Activated T-helper 1 cell treated with anti-CD3 and anti-CD28 coated beads, Interleukin-12 subunit alpha, Interleukin-12 subunit beta, Interleukin-2, Interleukin-4 antibody, amounts not matched to agents 30 ng/mL and 10 ng/mL and 1 ng/mL, durations not matched to agents 14 hours and 24 hours and 36 hours (primary cell): ENCODE measurements at places on chromosomes 1 and 21.

GRCh38 chr21:44930543-44930981, 9.3 kb upstream of the SLX9 start:
- H3K4me3 ChIP-seq = peak overlapping the region; percentile 81
- peaks cover 61% of the 10 kb centered on the region for H3K4me1 ChIP-seq
- H3K36me3 ChIP-seq = peaks cover 5% of the 10 kb centered on the region
- no peak for DNase-seq
- peak overlapping the region; percentile 90 for H3K27ac ChIP-seq

DNA sequence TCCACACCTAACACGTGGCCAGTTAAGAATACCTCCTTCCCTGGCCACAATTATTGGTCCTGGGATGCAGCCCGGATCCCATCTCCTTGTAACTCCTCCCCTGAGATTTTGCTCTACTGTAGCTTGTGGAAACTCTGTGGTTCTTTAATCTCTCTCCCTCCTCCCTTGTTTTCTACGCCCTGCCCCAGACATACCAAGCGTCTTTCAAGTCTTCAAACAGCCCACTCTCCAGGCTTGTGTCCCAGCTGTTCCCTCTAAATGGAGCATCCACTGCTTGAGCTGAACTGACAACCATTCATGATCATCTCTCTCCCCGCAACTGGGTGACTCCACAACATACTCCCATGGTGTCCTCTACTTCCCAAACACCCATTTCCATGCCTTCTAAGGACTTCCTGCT, 111.6 kb downstream of the SIPA1L2 start:
- H3K27me3 ChIP-seq = peaks cover 35% of the 10 kb centered on the region
- no peak overlapping the region for H3K4me3 ChIP-seq
- no peak for DNase-seq
- no peak overlapping the region for H3K27ac ChIP-seq

DNA sequence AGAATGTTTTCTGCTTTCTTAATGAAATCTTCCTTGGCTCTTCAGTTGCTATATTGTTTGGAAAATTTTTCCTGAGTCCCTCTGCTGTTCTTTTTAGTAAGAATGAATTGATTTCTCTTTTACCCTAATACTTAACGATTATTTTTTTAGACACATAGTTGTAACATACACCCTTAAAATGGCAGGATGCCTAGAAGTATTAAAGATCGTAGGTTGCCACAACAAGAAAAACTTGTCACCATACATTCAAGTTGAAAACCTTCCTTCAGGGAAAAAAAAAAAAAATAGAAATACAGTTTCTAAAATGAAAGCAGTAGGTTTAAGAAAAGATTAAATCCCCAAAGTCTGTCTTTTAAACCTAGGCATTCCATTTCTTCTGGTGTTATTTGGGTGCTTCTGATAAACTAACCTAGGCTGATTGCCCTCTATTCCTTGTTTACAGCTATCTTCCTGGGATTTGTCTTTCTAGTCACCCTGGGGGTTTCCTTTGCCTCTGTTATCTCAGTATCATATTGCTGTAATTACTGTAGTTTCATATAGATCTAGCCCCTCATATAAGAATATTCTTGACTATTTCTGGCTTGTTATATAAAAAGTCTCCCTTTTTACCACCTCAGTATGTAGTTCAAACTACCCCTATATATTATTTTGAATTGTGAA, 16.8 kb downstream of the SUCO start:
- H3K36me3 ChIP-seq = peaks cover 3% of the 10 kb centered on the region
- H3K27ac ChIP-seq = no peak overlapping the region
- H3K27me3 ChIP-seq = no peaks in the 10 kb centered on the region
- DNase-seq = no peak
- no peak overlapping the region for H3K4me3 ChIP-seq
- H3K4me1 ChIP-seq = peaks cover 13% of the 10 kb centered on the region

DNA sequence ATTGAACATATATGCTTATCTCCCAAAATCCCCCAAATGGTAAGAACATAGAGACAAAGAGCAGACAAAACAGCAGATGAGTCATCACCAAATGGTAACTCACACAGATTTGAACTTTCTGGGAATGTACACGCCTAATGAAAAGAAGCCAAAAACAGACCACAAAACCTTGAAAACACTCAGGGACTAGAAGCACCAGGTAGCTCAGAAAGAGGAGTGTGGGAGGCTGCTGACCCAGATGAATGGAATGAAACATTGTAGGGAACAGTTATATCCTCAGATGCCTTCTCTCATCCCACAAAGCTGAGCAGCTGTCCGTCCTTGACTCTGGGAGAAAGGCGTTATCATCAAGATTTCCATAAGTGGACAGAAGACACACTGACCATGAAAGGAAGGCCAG, 307.0 kb upstream of the USP25 start:
- DNase-seq = no peak
- H3K4me1 ChIP-seq = peaks cover 16% of the 10 kb centered on the region
- no peak overlapping the region for H3K4me3 ChIP-seq
- H3K27me3 ChIP-seq = no peaks in the 10 kb centered on the region
- H3K27ac ChIP-seq = no peak overlapping the region

DNA sequence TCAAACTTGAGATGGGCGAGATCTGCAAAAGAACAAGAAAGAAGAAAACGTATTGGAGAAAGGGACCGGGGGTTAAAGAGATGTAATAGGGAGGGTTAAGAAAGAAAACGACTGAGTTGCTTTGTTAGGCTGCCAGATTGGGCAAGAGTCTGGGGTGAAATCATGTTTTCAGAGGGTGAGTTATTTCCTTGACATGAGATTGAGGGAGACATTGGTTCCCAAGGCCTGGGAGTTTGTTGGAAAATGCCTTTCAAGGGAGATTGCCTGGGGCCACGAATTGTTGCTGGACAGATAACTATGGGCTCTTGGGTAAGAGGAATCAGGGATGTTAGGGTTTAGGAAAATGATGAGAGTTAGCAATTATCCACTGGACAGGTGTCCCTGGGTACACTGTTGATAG, 776 bp upstream of the CADM3 start:
- H3K4me3 ChIP-seq = no peak overlapping the region
- no peak for DNase-seq
- peaks cover 44% of the 10 kb centered on the region for H3K27me3 ChIP-seq
- H3K27ac ChIP-seq = no peak overlapping the region
- no peaks in the 10 kb centered on the region for H3K36me3 ChIP-seq

DNA sequence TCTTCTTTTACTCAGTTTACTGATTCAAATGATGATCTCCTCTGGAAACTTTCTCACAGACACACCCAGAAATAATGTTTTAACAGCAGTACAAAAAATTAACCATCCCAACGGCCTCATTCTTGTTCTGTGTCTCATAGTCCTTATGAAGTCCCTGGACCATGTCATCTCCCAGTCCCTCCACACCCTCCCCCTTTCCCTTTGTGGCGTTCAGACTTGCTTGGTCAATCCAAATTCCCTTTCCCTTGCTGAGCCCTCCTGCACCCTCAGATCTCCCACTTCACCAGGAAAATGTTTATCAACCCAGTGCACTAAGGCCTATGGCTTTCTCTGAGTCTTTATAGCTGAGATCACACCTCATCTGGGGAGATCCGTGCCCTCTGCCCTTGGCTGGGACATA, 85.9 kb downstream of the CENPF start:
- H3K4me1 ChIP-seq = no peaks in the 10 kb centered on the region
- peaks cover 3% of the 10 kb centered on the region for H3K27me3 ChIP-seq
- H3K36me3 ChIP-seq = no peaks in the 10 kb centered on the region
- no peak overlapping the region for H3K27ac ChIP-seq
- DNase-seq = no peak

- DNase-seq = no peak
- H3K27me3 ChIP-seq = peaks cover 2% of the 10 kb centered on the region
- H3K4me3 ChIP-seq = no peak overlapping the region
- H3K36me3 ChIP-seq = no peaks in the 10 kb centered on the region
- H3K27ac ChIP-seq = no peak overlapping the region
These were observed 28.1 kb upstream of the KDM4A start for GRCh38 chr1:43621861-43622260.

DNA sequence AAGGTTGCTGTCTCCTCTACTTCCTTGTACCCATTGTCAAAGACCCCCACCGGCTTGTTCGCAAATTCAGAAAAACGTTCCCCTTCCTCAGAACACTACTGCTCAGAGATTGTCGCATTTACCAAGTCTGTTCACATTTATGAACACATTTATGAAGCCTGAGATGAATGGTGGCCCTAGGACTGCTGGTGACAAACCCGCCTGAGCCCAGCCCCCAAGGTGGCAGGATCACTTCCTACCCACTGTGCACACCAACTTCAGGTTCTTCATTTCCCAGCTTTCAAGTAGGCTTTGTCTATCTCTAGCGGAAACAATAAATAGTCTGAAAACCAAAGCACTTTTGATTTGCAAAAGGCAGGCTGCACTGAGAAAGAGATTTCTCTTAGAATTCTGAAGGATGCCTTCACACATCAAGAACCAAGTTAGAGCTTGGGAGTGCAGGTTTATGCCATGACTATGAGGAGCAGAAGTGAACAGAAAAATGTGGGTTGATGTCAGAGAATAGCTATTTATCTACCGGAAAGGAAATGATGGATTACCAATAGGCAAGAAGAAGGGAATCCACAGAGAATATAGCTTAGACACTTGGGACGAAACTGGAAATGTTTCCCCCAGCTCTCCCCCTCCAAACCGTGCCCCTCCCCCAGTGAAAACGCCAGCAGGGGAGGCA, 200.5 kb downstream of the TOMM20 start:
- no peak for DNase-seq
- peaks cover 85% of the 10 kb centered on the region for H3K4me1 ChIP-seq
- H3K27ac ChIP-seq = peak overlapping the region; percentile 97
- H3K4me3 ChIP-seq = peak overlapping the region; percentile 74
- peaks cover 12% of the 10 kb centered on the region for H3K36me3 ChIP-seq

DNA sequence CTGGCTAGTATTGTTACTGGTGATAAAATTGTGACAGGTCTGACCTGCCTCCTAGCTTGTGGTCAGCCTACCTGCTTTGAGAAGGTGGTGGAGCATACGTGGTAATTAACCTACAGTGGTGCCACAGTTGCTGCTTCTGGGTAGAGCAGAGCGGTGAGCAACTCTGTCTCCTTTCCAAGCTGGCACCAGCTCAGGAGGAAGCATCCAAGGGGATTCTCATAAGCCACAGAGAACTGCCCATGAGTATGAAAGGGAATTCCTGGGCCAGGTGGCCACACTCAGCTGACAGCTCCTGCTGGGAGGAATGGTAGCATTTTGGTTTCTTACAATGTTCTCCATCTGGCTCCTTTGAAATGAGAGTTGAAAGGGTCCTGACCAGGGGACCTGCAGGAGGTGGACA, 39.4 kb downstream of the ATP2B4 start:
- peaks cover 71% of the 10 kb centered on the region for H3K4me1 ChIP-seq
- peaks cover 40% of the 10 kb centered on the region for H3K36me3 ChIP-seq
- H3K27ac ChIP-seq = peak overlapping the region; percentile 49
- no peak overlapping the region for H3K4me3 ChIP-seq
- DNase-seq = no peak

DNA sequence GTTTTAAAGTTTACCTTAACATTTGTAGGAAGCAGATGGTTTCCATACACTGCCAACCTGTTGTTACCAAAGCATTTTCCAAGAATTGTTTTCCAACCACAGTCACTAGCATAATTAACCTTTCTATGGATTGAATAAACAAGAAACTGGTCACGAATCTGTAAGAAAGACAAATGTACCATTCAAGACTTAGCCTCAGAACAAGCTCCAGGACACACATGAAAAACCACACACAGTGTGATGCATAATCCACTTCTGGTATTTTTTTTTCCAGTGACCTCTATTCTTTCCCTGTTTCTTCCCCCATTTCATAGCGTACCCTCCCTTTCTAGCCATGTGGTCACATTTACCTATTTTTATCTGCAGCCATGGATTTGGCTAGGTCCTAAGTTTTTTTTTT, 29.6 kb upstream of the C1orf87 start:
- H3K27ac ChIP-seq = no peak overlapping the region
- H3K4me1 ChIP-seq = no peaks in the 10 kb centered on the region
- no peaks in the 10 kb centered on the region for H3K36me3 ChIP-seq

- H3K36me3 ChIP-seq = no peaks in the 10 kb centered on the region
- no peaks in the 10 kb centered on the region for H3K4me1 ChIP-seq
- H3K27ac ChIP-seq = no peak overlapping the region
- H3K4me3 ChIP-seq = no peak overlapping the region
- H3K27me3 ChIP-seq = peaks cover 5% of the 10 kb centered on the region
- DNase-seq = no peak
These were observed 294.2 kb downstream of the KIF26B start for GRCh38 chr1:245448975-245449431.

- peaks cover 6% of the 10 kb centered on the region for H3K4me1 ChIP-seq
- no peaks in the 10 kb centered on the region for H3K27me3 ChIP-seq
- H3K27ac ChIP-seq = no peak overlapping the region
- no peak overlapping the region for H3K4me3 ChIP-seq
- DNase-seq = no peak
These were observed 197.2 kb downstream of the HLX start for GRCh38 chr1:221076391-221076811.

- H3K4me1 ChIP-seq = no peaks in the 10 kb centered on the region
- no peak overlapping the region for H3K4me3 ChIP-seq
- H3K27ac ChIP-seq = no peak overlapping the region
- no peak for DNase-seq
These were observed 10.2 kb downstream of the WNT4 start for GRCh38 chr1:22132517-22133235.

GRCh38 chr1:5721634-5722215, 270.5 kb downstream of the NPHP4 start:
- H3K27me3 ChIP-seq = no peaks in the 10 kb centered on the region
- H3K27ac ChIP-seq = no peak overlapping the region
- no peaks in the 10 kb centered on the region for H3K36me3 ChIP-seq
- DNase-seq = no peak
- no peaks in the 10 kb centered on the region for H3K4me1 ChIP-seq
- no peak overlapping the region for H3K4me3 ChIP-seq

DNA sequence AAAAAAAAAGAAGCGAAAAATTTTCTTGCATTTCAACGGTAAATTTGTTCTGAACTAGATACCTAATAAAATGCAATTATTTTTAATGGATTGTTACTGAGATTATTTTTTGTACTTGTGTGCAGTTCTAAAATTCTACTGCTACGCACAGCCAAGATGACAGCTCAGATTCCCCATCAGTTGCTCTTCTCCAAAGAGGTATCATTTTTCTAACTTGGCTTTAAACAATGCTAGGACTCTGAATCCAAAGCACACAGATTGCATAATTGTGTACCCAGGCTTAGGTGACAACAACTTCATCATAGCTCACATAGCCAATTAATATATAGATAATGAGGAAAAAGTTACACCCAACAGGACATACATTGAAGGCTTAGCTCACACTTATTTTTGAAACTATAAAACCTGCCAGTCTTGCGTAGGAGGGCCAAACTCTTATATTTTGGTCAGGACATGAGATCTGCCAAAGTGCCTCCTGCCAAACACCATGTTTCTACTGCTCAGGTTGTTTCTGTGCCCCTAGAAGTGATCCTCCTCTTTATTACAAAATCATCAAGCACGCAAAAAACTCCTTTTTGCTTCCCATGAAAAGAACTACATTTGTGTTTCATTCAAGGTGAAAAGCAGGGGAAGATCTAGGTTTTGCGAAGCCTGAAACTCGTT, 10.6 kb upstream of the ZNHIT6 start:
- H3K27ac ChIP-seq = no peak overlapping the region
- H3K36me3 ChIP-seq = no peaks in the 10 kb centered on the region
- peaks cover 5% of the 10 kb centered on the region for H3K4me1 ChIP-seq
- H3K4me3 ChIP-seq = no peak overlapping the region
- no peaks in the 10 kb centered on the region for H3K27me3 ChIP-seq
- DNase-seq = no peak
